NCI-H1048 (cell line): ENCODE measurements at places on chromosomes 7 and 10.

DNA sequence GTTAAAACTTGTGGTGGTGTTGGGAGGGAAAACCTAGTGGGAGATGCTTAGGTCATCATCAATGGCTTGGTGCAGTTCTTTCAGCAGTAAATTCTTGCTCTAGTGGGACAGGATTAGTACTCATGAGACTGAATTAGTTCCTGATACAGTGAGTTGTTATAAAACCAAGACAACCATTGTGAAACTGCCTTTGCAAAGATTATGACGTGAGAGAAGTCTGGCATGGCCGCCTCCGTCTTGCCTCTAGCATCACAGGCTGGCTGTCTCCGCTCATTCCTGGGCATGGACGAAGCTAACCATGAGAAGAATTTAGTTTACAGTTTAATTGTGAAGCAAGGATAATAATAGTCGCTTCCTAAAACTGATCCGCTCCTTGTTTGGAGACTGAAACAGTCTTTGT is 186.4 kb downstream of the KIF20B start:
- no peak for DNase-seq

- no peak for DNase-seq
Observed at GRCh38 chr10:4632757-4633156, 193.2 kb upstream of the AKR1E2 start.

- no peak for DNase-seq
Observed at GRCh38 chr7:122416336-122416735, 111.8 kb upstream of the FEZF1 start.

GRCh38 chr10:127203067-127203466 is 6.7 kb upstream of the INSYN2A start:
- no peak for DNase-seq

- no peak for DNase-seq
Observed at GRCh38 chr7:101901661-101902491, 84.5 kb downstream of the CUX1 start.

DNA sequence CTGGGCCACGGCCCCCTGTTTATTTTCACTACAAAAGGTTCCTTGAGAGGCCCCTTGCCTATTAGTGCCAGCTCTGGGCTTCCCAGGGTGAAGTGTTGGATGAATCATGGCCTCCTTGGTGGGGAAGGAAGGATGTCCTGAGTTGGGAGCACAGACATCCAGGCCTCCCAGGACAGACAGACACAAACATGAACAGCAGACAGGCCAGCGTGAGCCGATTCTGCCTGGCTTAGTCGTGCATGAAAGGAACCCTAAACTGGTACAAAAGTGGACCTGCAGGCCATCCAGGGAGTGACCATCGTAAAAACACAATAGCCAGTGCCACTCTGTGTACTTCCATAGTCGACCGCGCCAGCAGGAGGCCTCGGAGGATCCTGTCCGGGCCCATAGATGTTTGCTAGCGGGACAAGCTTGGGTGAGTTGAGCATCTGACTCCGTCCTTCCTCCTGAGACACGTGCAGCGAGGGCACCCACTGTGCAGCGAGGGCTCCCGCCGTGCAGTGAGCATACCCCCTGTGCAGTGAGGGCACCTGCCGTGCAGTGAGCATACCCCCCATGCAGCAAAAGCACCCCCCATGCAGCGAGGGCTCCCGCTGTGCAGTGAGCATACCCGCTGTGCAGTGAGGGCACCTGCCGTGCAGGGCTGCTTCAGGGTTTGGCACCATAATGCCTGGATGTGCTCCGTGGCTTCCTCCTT is 51.3 kb upstream of the PRKAR1B start:
- no peak for DNase-seq

DNA sequence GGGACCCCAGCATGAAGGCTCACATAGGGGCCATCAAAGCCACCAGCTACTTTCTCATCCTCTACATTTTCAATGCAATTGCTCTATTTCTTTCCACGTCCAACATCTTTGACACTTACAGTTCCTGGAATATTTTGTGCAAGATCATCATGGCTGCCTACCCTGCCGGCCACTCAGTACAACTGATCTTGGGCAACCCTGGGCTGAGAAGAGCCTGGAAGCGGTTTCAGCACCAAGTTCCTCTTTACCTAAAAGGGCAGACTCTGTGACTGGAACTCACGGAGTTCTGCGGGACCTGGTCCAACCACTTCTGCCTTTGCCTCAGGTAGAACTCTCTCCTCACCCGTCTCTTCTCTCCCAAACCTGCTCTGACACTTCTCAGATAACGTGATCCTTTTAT is 945 bp downstream of the TAS2R40 start:
- no peak for DNase-seq

DNA sequence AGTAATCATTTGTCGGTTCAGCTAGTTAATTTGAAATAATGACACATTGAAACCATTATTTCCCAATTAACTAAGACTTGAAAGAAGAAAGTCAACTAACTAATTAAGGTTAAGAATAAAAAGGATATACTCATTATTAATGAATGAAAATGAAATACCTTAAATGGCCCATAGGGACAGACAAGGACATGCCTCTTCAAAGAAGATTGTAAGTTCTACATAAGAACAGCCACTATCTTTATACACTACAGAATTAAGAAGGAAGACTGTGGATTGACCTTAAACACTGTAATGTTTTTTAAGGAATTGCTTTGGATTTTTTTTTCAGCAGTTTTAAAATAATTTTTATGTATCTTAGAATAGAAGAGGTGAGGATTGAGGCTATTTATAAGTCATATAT is 60.7 kb downstream of the CSTF2T start:
- no peak for DNase-seq

DNA sequence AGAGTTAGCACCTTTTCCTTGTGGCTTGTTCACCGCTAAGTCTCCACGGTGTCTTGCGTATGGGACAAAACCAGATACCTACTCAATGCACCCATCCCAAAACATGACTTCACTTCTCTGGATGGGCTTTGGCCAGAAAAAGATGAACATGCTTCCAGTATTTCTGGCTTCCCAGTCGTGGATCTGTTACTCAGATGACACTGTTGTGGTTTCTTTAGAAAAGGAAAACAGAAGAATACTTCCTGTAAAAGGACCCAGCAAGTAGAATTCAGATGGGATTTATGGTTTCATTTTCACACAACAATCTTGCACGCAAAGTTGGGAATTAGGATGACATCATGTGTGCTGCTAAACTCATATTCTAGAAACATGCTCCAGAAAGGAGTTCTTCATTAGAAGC is 216.7 kb downstream of the ADAM12 start:
- DNase-seq, result no peak

DNA sequence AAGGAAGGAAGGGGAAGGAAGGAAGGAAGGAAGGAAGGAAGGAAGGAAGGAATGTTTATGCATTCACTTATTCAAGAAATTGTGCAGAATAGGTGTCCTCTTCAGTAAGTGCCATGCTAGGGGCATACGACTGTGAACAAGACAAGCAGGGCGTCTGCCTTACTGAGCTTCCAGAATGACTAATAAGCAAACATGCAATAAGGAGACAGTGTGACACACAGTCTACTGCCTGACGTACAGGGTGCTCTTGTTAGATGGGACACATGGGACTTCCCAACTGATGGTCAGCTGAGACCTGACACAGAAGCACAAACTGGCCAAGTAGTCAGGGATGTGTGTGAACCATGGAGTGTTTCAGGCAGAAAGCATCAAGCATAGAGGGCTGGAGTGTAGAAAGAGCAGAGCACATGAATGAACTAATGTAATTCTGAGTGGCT is 18.2 kb downstream of the DNAJC12 start:
- DNase-seq, result no peak

DNA sequence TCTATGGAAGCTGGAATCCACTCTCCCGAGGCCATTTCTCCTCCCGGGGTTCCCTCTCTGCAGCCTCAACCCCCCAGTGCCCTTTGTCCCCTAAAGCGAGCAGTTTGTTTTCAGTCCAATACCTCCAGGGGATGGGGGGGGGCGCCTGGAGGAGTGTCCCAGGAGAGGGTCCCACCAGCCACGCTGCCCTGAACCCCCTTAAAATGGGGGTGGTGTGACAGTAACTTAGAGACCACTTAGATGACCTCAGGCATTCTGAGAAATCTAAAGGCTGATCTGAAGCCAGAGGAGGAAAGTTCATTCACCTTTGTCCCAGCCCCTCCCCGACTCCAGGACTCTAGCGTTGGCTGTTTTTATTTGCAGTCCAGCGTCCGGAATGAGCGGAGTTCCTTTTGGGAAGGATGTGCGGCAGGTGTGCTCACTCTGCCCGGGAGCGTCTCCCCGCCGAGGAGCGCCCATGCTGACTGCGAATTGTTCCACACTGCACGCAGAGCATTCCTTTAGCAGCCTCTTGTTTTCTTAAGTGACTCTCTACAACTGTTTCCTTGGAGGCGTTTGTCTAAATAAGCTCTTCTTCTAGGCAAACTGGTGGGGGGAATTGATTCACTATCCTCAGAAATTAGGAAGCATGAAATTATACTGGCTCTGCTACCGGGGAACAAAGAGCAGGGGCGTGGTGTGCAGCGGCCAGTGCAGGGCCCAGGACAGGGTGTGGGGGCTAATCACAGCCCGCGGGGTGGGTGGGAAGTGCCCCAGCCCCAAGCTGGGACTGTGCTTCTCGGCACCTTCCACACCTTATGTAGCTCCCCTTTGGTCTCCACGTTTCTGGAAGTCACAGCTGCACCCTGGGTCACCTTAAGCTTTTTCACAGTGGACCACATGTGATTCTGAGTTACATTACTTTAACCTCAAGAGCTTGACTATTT is 46.3 kb downstream of the SYPL1 start:
- DNase-seq, result no peak

DNA sequence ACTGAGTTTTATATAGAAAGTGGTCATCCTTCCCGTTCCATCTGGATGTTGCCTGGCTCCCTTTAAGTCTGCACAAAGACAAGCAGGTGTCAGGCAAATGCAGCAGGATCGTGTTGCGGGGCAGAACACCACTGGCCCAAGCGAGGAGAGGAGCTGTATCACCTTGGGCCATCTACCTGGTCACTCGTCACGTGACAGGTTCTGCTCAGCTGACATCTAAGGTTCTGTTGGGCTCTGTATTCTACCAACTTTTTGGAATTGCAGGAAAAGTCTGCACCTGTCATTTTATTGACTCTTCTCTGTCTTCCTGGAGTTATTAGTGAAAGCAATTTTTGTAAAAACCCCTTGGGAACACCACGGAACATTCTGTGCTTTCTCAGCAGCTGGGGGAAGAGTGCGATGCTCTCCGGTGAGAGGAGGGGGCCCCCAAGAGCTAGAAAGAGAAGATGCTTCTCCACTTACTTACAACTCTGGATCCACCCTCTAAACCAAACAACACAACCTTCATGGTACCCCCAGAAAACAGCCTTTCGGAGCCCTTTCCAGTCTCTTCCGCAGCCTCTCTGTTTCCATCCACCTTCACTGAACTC is 83.4 kb upstream of the NMT2 start:
- no peak for DNase-seq

DNA sequence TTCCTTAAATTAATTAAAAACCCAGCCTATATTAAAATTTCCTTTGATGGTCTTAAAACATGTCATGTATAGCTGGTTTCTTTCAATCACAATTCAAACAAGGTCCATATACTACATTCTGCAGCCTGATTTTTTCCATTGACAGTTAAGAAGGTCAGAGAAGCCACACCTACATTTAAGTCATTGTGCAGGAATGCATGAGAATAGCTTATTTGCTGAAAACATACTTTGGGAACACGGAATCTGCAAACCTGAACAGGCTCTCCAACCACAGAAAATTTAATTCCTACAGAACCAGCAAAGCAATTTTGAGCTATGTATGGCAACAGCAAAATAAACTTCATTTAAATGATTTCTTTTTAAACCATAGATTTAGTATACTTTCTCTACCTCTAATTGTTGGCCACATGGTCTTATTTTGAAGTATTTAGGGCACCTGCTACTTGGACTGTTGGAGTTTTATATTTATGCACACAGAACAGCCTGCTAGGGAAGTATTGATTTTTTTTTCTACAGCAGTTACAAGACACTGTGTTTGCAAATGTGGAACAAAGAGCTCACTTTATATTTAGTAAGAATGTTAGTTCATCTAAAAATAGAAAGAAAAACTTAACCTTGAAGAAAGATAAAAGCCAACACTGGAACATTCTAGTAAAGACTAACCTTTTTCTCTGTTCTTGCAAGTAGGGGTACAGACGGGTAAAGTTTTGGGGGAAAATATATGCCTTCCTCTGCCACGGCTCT is 240.9 kb upstream of the IMMP2L start:
- DNase-seq, result no peak

- no peak for DNase-seq
Observed at GRCh38 chr7:87110778-87111177, 41.5 kb upstream of the DMTF1 start.

DNA sequence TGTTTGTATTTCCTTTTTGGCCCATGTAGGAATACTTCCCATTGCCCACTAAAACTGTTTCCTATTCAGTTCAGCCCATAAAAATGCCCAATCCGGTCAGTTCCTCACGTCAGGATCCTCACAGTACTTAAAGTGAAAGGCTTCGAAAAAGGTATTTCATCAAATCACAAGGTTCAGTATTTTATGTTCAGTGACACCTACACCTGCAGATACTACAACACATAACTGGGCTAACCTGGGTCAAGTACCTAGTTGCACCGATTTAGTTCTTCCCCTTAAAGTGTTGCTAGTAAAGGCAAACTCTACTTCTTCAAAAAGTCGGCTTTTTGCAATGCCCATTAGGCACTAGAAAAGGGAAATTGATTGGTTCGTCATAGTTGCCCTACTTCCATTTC is 1.1 kb downstream of the SNX13 start:
- no peak for DNase-seq

GRCh38 chr10:49300140-49300974 is 1.4 kb downstream of the C10orf71 start:
- DNase-seq, result no peak

DNA sequence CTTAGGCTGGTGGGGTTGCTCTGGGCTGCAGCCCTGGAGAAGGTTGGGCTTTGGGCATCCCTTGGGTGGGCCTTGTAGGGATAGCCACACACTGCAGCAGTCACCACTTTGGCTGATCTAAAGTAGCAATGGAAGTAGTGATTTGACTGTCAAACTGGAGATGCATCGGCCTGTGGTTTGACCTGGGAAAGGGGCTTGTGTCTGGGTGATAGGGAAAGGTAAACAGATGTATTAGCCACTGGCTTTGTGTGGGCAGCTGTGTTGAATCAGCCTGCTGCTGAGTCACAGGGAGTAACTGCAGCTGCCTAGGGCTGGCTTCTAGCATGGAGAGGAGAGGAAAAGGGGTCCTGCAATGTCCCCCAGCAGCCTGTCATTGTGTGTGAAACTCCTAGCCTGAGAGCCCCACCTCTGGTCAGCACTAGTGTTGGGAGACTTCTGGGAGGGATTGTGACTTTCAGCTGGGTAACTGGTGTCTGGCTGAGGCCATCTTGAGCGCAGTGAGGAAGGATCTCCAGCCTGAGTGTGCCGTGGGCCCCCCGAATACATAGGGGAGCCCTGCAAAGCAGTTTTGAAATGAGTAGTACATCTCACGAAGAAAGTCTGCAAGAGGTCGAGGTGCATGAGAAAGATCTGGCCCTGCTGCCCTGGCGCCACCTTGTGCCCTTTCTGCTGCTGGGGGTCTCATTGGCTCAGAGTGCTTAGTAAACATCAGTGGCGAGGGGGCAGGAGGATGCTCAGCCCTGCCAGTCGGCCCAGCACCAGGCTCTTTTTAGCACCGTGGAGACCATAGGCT is 117.3 kb downstream of the FANK1 start:
- DNase-seq, result no peak

- DNase-seq, result peak; percentile 56
Observed at GRCh38 chr7:2558629-2559282, at the start of gene IQCE. IQCE (plus strand) TSS chr7:2558979; CDS start chr7:2559182, 203 bp downstream.
